ENCODE measurements at places on chromosomes 6 and 20. TPM values are rescaled to one million over a fixed set of nuclear protein-coding genes. Genes with fewer than 3 reads are reported as not detected.

The PLA2G7 gene
- polyA plus RNA-seq, result 0.19 TPM

The BMP6 gene
- 0.42 TPM for polyA plus RNA-seq

The HLA-F gene
- 72.6 TPM for polyA plus RNA-seq

The CRISP2 gene
- polyA plus RNA-seq, result 0.65 TPM

The OXT gene
- polyA plus RNA-seq, result not detected

The BFSP1 gene
- polyA plus RNA-seq, result 2.0 TPM

The KIAA1755 gene
- polyA plus RNA-seq, result 1.7 TPM

The SAPCD1 gene
- polyA plus RNA-seq, result 4.8 TPM

The LHFPL5 gene
- polyA plus RNA-seq, result 2.0 TPM

The TSPYL1 gene
- polyA plus RNA-seq, result 23.6 TPM

The NTSR1 gene
- polyA plus RNA-seq, result 0.15 TPM

The OPN5 gene
- not detected for polyA plus RNA-seq

The MYH7B gene
- 2.3 TPM for polyA plus RNA-seq

The NHLRC1 gene
- polyA plus RNA-seq, result 1.8 TPM

The NRN1 gene
- polyA plus RNA-seq, result 3.4 TPM

The ADAT2 gene
- 11.0 TPM for polyA plus RNA-seq

The HLA-DQA1 gene
- polyA plus RNA-seq, result 4.5 TPM

The CLPSL2 gene
- 2.5 TPM for polyA plus RNA-seq

The FKBP5 gene
- polyA plus RNA-seq, result 31.8 TPM

The ENPP5 gene
- 12.3 TPM for polyA plus RNA-seq

The FLRT3 gene
- polyA plus RNA-seq, result 0.72 TPM

The PREX1 gene
- polyA plus RNA-seq, result 6.9 TPM

The FRS3 gene
- 6.6 TPM for polyA plus RNA-seq

The HSPA1L gene
- 0.46 TPM for polyA plus RNA-seq

All from pancreas (tissue), 10 donors.